ENCODE measurements at places on chromosomes 13 and 19.

GRCh38 chr19:16175954-16176353 lies 2.6 kb upstream of the CIB3 start:
- no peak for DNase-seq

DNA sequence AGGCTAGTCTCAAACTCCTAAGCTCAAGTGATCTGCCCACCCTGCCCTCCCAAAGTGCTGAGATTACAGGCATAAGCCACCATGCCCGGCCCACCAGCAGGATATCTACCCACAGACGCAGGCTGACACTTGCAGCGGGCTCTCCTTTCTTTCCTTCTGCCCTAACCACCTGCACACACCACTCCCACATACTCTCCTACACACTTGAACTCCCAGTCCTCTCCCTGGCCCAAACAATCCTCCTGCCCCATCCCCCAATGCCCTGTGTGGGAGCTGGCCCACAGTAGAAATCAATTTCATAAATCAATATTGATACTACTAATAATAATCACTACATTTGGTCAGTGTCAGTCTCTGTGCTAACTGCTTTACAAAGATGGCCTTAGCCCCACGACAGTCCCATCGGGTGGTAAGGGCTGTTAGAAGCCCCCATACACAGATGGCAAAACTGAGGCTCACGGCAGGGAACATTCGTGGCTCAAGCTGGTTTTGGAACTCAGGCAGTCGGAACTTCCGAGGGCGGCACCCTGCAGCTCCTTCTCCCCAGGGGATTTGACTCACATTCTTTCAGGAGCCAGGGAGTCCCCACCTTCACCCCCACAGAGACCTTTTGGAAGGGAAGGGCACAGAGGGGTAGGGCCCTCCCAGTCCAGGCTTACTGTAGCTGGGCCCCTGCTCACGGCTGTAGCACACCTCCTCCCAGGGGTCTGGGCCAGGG lies 3.4 kb upstream of the DPF1 start:
- DNase-seq, result no peak

DNA sequence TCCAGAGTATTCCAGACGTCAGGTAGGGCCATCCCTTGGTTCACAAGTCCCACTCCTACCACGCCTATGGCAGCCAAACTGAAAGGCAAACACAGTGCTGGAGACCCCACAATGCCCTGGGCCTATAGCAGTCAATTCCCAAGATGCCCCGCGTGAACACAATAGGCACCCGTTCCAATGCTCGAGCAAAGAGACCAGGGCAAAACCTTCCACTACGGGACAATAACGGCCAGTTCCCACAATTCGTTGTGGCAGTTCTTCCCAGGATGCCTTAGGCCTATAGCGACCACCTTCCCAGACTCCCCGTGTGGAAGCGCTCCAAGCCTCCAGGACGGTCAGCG lies 538 bp downstream of the ZNF428 start:
- DNase-seq, result no peak

DNA sequence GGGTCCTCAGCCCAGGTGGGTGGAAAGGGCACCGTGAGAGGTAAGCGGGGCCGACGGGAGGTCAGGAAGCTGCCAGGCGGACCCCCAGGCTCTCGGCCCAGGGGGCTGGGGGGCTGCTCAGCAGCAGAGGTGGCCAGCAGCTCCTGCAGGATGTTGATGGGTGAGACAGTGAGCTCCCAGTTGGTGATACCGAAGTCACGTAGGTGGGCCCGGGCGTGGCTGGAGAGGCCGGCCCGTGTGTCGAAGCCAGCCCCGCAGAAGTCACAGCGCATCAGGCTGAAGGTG lies 13.0 kb downstream of the WIZ start:
- no peak for DNase-seq

- DNase-seq, result no peak
These were observed 3.5 kb downstream of the KCTD15 start for GRCh38 chr19:33800012-33800680.

DNA sequence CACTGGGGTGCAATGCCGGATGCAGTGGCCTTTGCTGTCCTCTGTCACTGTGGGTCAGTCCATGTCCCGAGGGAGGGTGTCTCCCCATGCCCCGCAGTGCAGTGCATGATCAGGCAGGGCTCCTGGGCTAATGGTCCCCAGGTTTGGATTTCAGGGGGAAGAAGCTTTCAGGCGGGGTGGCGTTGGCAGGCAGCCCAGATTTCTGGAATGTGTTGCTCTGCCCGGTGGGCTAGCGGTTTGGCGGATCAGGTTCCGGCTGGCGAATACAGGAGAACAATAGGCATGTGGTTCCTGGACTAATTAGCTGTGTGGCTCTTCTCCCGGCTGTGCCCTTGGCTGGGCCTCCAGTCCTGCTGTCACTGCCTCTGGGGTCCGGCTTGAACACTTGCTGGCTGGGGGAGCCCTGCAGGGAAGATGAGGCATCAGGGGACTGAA lies 141.3 kb downstream of the FGF9 start:
- no peak for DNase-seq

- no peak for DNase-seq
These were observed 112.6 kb upstream of the DACH1 start for GRCh38 chr13:71979616-71980015.

GRCh38 chr19:57078802-57079201 lies 41.0 kb upstream of the USP29 start:
- peak; percentile 47 for DNase-seq

- no peak for DNase-seq
These were observed 11.9 kb downstream of the BCAT2 start for GRCh38 chr19:48798937-48799336.

Measured in NT2/D1 (cell line).